ENCODE measurements at places on chromosomes 11 and 22.

GRCh38 chr22:40479887-40480538 lies 109.6 kb downstream of the SGSM3 start:
- DNase-seq: no peak

- DNase-seq: no peak
These were observed 791 bp downstream of the EI24 start for GRCh38 chr11:125569915-125570621.

DNA sequence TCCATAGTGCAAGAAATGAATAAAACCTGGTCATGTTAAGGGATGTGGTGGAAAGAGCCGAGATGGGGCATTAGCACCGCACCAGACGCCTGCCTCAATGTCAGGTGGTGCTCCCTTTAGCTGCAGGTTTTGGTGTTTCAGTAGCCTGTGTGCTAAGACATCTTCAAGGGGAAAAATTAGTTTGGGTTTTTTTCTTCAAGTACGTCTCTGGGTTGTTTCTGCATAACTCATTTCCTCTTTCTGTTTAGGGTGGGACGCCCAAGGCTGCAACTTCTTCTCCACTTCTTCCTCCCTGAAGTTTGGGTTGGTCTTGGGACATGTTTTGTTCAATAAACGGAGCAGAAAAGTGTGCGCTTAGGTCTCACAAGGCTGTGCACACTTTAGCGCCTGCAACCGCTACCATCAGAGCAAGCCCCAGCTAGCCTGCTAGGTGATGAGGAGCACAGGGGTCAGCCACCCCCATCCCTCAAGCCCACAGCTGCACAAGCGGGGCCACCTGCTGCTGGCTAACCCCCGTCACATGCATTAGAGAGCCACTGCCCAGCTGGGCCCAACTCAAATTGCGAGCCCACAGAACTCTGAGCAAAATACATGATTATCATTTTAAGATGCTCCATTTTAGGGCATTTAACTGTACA lies 1495.7 kb downstream of the TBC1D22A start:
- DNase-seq: no peak

DNA sequence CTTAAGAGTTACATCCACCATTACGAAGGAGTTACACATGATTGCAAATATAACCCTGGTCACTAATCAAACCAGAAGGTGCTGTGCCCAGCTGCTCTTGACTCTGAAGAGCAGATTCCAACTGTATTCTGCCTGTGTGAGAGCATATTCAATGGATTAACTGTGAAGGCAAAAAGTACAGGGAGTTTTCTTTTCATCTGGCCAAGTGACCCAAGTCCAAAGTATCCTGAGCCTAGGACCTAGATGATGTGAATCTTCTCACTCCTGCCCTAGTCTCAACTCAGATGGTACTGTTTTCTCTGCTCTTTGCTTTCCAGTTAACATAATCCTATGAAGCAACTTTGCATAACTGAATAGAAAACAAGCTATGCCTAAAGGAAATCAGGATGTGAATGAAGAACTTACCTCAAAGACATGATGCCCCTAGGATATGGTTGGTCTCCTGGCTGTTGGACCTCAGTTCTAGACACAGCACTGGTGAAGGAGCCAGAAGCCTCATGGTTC lies 105.9 kb downstream of the C11orf58 start:
- no peak for DNase-seq

DNA sequence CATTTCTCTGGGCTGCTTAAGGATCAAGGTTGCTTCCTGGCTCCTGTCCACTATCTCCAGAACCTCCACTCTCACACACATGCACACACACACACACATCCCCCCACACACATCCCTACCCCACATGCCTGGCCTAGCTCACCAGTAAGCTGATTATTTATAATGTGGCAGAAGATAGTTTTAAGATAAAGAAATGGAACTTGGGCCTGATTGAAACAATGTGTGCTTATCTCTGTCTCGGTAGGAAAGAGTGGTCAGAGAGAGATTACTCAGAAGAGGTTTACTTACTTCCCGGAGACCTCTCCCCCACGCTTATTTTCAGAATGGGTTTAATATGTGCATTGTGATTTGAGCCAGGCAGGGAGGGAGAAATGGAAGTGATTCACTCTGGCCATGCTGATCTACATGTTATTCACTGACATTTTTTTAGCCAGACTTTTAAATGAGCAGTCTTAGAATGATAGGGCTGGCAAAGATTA lies 422.4 kb downstream of the TENM4 start:
- no peak for DNase-seq

DNA sequence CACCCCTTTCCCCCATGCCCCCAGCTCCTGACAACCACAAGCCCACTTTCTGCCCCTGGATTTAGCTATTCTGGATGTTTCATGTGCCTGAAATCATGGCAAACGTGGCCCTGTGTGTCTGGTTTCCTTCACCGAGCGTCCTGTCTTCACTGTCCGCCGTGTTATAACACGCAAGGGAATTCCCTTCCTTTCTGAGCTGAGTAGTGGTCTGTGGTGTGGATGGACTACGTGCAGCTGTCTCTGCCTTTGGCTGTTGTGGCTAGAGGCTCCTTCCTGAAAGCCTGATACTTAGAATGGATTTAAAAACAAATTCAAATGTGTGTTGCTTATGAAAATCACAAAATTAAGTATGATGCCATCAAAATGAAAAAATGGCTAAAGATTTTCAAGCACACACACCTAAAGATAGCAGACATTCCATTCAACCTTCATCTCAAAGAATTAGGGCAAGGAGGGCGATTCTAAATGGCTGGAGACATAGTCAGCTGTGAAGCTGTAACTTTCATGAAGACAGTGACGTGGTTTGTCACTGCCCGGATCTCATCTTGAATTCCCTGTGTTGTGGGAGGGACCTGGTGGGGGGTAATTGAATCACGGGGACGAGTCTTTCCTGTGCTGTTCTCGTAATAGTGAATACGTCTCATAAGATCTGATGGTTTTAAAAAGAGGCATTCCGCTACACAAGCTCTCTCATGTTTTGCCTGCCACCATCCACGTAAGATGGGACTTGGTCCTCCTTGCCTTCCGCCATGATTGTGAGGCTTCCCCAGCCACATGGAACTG lies 30.5 kb downstream of the KCNQ1 start:
- no peak for DNase-seq

- no peak for DNase-seq
These were observed 469.9 kb downstream of the MN1 start for GRCh38 chr22:27331526-27332281.

- DNase-seq: no peak
These were observed 51.0 kb downstream of the NF2 start for GRCh38 chr22:29654420-29654819.

DNA sequence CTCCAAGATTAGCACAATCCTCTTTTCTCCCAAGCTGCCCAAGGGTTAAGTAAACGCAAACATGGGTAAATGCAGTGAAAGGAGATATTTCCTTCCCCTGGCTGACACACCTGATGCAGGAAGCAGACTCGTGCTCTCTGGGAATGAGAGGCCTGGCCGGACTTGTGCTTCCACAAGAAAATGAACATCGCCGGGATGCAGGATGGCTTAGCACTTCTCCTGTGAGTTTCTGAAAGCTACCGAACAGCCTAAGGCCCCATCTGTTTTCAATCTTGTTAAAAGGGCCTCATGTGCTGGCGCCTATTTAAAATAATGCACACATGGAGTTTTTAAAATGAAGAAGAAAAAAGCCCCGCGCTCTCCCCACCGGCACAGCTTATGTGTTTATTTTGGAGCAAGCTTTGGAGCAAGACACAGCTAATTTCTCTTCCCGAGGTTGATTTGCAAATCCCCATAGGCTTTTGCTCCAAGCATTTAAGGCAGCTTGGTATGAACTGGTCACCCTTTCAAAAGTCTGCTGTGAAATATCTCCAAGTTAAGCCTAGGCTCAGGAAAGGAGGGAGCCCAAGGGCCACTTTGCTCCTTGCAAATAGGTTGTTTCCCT lies 100.9 kb downstream of the SYN3 start:
- no peak for DNase-seq

GRCh38 chr11:36532941-36533601 lies 23.0 kb upstream of the TRAF6 start:
- no peak for DNase-seq

DNA sequence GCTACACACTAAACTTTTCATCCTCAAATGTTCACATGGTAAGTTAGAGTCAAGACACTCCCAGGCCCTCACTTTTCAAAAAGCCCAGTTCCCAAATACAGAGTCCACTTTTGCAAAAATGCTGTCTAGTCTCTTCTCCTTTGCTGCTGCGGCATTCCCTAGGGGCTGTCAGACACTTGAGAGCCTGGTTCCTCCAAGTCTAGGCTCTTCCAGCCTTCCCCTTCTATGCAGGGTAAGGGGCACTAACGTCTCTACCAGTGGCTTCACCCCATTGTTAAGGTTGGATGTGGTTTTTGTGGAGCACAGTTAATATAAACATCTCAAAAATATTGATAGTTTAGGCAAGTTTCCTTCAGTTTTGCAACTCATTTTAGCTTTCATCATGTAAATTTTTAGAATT lies 181.5 kb downstream of the KIF18A start:
- DNase-seq: no peak

GRCh38 chr22:38243007-38243765 lies 29.6 kb downstream of the TMEM184B start:
- no peak for DNase-seq

- DNase-seq: no peak
These were observed at the start of gene CD44 for GRCh38 chr11:35138943-35139721. CD44 (plus strand) TSS chr11:35139171; CDS start chr11:35139304, 133 bp downstream.

DNA sequence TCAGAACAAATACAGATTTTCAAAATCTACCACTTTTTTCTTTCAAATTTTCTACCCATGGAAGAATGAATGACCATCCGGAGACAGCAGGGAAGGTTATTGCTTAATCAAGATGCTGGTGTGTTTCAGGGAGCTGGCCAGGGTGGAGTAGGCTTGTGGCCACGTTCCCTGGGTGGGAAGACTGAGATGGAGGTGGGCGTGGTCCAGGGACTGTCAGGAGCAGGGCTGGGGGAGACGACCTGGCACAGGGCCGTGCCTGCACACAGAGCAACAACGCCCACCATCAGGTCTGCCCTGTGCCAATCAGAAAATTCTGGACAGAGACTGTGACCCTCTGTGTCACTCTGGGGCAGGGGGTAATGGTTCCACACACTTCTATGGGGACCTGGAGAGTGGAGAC lies 7.1 kb upstream of the APOBEC3H start:
- no peak for DNase-seq

GRCh38 chr22:20988573-20989322 lies 6.7 kb downstream of the LZTR1 start:
- no peak for DNase-seq

DNA sequence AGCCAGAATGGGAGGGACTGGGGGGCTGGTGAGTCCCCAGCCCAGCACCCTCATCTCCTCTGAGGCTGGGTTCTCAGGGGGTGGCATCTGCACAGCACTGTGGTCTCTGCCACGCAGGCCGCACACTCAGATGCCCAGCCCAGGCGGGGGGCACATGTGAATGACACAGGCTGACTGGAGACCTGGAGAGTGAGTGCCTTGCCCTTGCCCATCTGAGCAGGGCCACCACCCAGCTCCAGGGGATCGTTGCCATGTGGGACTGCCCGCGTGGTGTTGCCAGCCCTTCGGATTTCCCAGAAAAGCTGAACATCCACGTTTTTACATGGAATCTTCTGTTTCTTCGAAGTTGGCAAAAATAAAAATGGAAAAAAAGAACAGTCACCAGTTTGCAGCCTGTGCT lies 18.9 kb downstream of the PRDM11 start:
- DNase-seq: no peak

DNA sequence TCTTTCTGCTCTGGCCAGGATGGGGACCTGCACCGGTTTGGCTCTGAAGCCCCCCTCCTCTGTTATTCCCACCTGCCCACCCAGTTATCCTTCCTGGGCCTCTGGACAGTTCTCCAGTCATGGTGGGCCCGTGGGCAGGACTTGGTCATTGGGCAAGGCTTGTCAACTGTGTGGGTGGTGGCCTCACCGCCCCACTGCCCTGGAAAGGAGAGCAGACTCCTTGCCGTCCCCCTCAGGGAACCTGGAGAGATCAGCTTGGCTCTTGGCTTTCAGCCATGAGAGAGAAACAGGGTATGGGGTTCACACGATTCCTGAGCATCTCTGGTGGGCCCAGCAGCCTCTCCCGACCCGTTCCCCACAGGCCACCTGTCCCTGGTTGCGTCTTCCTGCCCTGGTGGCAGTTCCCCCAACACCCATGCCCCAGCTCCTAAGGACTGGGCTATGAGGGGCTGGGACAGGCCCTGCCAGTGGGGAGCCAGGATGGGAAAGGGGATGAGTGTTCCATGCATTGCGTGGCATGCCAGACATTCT lies 92.3 kb downstream of the MORC2 start:
- no peak for DNase-seq

DNA sequence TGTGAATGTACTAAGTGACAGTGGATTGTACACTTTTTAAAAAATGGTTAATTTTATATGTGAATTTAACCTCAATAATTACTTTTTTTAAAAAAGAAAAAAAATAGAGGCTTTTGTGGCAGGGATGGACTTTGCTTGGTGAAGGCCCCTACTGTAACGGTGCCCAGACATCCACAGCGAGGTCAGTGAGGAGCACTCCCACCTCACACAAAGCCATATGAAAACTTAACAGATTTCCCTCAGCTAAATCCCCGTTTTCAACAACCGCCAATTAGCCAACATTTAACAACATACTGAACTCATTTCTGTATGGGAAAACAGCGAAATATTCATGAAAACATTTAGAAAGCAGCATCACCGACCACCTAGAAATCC lies 642 bp upstream of the C11orf58 start:
- DNase-seq: no peak

DNA sequence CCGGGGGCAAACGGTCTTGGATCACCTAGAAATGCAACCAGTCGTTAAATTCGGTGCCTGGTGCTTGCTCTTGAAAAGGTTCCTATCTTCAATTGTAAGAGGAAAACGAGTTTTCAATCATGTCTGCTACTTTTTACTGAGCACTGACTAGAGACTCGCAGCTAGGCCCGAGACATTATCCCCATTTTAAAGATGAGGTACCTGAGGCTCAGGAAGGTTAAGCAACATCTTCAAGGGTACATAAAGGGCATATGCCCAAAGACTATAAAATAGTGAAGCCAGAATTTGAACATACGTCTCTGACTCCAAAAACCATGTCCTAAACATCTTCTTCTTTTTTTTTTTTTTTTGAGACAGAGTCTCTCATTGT lies 638 bp upstream of the PISD start:
- no peak for DNase-seq

GRCh38 chr22:48494968-48495750 lies 1332.5 kb downstream of the BRD1 start:
- DNase-seq: no peak

DNA sequence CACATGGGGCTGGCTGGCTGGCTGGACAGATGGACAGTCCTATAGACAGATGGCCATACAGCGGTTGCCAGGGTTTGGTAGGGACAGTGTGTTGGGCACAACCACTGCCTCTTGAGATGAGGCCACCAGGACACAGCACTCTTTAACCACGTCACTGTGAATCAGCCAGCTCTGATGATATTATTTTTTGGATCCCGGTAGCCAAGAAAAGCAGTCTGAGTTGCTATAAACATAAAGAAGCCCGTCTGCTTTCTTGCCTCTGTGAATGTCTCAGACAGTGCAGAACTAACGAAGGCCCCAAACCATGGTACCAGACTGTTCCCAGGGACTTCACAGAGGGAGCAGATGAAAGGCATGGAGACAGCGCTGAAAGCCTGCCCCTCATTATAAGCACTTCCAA lies 115.9 kb upstream of the CSNK2A3 start:
- no peak for DNase-seq

GRCh38 chr11:106691807-106692365 lies 326.4 kb downstream of the GUCY1A2 start:
- DNase-seq: no peak

- no peak for DNase-seq
These were observed 59.8 kb downstream of the SC5D start for GRCh38 chr11:121352251-121352891.

- no peak for DNase-seq
These were observed 594.1 kb downstream of the BRD1 start for GRCh38 chr22:49233507-49234100.

Measured in iPS DF 19.7 (cell line).